Non-pigmented ciliary epithelial cell (primary cell): ENCODE measurements at places on chromosomes 6 and 20.

DNA sequence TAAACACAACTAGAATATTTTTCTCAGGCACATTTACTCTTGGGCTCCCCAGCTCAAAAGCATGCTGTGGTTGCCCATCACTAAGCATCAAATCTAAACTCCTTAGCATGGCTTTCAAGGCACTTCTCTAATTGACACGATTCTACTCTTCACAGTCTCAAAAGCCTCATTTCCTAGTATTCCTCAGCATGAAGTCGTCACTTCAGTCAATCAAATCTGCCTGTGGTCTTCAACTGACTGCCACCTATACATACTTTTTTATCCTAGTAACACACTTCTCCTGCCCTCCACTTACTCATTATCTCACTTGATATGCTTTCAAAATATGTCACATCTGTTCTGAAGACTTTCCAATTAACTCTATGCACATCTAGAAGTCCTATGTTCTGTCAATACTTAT, 110.3 kb downstream of the TBC1D32 start:
- no peak for DNase-seq

- DNase-seq, result no peak
These were observed 15.3 kb downstream of the TJAP1 start for GRCh38 chr6:43492673-43493072.

DNA sequence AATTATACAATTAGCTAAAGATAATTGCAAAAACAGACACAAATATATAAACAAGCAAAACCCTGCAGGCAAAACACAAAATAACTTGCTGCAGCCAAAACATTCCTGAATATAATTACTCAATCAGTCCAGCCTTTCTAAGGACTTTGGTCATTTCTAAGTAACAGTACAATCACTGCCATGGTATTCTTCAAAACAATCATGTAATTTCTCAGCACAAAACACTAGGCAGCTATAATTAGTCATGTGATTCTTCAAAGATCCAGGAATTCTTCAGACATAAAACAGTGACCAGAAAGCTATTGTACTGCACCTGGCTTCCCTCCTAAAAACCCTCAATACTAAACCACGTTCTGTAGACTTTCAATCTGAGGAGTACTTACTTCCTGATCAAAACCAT, 881.1 kb downstream of the EPHA7 start:
- no peak for DNase-seq

GRCh38 chr20:11401988-11402387, 515.7 kb upstream of the BTBD3 start:
- DNase-seq, result no peak

DNA sequence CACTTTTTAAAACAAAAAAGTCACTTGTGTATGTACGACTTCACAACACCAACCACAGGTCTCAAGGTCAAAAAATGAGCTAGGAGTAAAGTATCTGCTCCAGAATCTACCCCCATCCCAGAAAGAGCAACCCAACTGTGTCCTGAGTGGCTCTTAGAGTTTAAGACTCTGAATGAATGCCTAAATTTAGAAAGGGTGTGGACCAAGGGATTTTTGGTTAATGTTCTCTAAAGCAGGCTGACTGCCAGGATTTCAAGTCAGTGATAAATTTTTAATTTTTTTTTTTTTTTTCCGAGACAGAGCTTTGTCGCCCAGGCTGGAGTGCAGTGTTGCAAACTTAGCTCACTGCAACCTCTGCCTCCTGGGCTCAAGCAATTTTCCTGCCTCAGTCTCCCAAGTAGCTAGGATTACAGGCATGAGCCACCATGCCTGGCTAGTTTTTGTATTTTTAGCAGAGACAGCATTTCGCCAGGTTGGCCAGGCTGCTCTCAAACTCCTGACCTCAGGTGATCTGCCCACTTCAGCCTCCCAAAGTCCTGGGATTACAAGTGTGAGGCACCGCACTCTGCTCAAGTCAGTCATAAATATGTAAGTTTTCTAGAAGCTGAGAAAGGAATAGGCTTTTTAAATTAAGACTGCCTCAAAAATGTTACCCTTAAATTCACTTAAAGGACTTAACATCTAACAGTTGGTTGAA, 20.2 kb downstream of the STAU1 start:
- no peak for DNase-seq

DNA sequence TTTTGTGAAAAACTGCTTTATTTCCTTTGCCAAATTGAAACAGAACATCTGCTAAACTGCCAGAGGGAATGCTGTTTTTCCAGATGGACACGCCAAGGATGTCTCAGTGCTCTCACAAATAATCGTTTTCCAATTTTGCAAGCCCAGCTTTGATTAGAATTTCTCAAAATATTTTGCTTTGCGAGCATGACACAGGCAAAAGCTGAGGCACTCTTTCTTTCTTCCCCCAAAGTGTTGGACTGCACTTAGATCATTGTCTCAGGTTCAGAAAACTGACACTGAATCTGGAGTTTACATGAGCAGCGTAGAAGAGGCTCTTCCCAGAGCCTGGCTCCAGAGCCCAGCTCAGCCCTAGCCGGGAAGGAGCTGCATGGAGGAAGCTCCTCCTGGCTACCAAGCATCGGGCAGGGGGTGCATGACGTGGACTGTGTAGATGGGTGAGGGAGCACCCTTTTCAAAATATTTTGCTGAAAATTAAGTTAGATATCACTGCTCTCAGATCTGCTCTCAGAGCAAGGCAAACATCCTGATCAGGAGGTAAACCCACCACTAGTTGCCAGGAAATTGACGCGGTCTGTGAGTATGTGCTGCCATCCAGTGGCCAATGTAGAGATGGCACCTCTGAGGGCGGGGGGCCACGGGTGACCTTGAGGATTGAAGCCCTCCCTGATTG, 107.5 kb downstream of the SLC22A3 start:
- no peak for DNase-seq

- no peak for DNase-seq
These were observed 1202.0 kb upstream of the ADGRB3 start for GRCh38 chr6:67433124-67433523.

GRCh38 chr6:150511313-150511712, 88.4 kb upstream of the PLEKHG1 start:
- DNase-seq, result no peak

DNA sequence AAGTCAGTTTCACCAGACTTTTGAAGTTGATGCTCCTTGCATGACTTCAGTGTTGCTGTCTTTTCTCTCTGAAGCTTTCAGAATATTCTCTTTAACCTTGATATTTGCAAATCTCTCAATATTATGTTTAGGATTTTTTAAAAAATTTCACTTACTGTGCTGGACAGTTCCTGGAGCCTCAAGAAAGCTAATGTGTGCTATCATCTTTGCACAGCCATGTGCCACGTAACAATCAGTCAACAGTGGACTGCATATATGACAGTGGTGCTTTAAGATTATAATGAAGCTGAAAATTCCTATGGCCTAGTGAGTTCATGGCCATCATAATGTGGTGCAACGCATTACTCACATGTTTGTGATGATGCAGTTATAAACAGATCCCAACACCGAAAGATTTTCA, 59.1 kb upstream of the OGFRL1 start:
- no peak for DNase-seq

- DNase-seq, result no peak
These were observed 59.2 kb upstream of the SLC22A23 start for GRCh38 chr6:3516092-3516491.

DNA sequence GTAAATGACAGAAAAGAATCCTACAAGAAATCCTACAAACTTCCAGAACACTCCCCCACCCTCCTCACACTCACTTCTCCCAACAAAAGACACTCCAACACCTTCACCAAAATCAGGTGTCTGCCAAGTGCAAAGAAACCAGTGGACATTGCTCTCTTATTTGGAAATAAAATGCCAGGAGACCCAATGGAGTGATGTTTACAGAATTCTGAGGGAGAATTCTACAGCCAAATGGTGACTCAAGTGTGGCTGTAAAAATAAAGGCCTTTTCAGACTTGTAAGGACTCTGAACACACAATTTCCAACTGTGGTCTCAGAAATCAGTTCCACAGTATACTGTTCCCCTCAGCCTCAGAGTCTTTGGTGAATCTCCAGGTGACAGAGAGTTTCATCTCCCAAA, 109.6 kb upstream of the CARMIL1 start:
- DNase-seq, result no peak
